ENCODE measurements at places on chromosomes 5 and 9.

DNA sequence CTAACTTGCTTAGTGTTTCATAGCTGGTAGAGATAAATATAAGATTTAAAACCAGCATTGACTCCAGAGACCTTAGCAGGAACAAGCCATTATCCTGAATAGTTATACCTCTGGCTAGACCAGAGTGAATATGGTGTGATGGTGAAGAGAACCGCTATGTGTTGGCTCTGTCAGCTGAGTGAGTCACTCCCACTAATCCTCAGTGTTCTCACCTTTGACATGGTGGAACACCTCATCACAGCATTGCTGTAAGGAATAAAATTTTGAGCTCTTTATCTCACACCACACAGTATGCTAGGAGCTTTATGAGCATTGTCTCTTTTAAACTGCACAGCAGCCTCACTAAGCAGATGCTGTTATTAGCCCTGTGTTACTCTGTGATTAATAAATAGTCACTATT is 90.7 kb upstream of the DHFR start:
- no peak for DNase-seq

DNA sequence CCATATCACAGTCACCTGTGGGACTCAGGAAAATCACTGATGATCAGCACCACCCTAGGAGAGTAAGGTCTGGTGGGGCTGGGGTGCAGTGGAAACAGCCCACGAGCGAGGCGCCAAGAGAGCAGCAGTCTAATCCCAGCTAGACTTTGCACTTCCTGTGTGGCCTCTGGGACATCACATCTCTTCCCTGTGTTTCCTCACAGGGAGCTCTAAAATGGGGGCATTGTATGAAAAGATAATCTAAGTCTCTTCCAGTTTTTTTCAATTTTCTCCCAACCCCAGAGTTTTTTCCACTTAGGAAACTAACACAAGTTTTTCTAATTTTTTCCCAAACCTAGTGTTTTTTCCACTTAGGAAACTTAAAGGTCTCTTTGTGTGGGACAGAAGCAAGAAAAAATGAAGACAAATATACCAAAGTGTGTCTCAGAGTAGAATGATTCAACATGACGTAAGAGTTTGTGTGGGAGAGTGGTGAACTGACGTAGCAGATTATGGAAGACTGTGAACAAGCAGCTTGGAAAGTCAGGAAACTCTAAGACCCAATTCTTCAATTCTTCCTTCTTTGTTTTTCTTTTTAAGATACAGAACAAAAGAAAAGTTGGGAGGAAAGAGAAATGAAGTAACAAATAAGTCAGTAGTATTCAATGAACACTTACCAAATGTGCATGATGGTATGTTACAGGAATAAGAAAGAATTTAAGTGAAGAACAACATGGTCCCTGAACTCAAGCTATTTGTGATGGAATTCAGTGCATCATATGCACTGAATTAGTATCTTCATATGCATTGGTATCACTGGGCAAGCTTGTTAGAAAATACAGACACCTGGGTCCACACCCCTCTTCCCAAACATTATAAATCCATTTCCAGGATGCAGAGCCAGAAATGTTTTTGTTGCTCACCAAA is 51.3 kb downstream of the LHFPL2 start:
- DNase-seq: no peak

DNA sequence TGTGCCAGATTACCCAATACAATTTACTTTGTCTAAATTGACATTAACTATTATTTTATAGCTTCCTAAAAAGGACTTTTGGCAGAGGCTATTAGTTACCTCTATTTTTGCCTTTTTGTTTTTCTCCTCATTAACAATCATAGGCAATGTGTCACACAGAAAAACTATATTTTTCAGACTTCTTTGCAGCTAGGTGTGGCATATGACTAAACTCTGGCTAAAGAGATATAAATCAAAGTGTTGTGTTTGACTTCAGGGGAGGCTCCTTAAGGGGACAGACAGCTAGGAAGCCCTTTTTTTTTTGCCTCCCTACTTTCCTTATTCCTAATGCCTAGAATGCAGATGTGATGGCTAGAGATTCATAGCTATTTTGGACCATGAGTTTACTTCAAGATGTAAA is 19.7 kb upstream of the GCNT4 start:
- DNase-seq: no peak

DNA sequence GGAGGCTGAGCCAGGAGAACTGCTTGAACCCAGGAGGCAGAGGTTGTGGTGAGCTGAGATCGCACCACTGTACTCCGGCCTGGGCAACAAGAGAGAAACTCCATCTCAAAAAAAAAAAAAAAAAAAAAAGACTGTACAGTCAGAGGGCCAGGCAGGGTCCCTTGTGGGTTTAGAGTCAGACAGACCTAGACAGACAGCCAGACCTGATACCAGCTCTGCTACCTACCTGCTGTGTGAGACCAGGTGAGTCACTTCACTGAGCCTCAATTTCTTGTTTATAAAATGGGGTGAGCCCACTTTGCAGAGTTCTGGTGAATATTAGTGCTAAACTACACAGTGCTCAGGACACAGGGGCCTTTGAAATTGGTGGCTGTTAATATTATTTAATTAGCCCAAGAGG is 19.7 kb downstream of the TRIM14 start:
- DNase-seq: no peak

DNA sequence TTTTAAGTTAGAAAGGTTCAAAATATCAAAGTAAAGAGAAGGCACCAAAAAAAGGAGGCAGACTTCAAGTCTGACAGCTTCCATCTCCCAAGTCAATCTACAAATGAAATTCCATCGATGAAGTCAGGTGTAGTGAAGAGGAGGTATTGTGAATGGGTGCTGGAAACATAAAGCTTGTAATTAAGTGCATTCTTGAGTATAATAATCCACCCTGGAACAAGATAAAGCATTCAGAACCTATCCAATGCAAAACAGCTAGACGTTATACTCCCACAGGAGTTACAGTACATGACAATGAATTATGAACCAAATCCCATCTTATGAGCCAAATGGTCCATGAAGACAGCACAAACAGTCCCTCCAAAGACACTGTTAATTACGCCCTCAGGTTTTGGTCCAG is 22.3 kb downstream of the BNC2 start:
- DNase-seq: no peak
